ENCODE measurements at places on chromosomes 13 and 19.
A peak's percentile ranks its signal among the peaks of the same experiment; 100 is the strongest.

- no peak for DNase-seq
Observed at GRCh38 chr13:31686670-31687425, 52.5 kb upstream of the RXFP2 start.

DNA sequence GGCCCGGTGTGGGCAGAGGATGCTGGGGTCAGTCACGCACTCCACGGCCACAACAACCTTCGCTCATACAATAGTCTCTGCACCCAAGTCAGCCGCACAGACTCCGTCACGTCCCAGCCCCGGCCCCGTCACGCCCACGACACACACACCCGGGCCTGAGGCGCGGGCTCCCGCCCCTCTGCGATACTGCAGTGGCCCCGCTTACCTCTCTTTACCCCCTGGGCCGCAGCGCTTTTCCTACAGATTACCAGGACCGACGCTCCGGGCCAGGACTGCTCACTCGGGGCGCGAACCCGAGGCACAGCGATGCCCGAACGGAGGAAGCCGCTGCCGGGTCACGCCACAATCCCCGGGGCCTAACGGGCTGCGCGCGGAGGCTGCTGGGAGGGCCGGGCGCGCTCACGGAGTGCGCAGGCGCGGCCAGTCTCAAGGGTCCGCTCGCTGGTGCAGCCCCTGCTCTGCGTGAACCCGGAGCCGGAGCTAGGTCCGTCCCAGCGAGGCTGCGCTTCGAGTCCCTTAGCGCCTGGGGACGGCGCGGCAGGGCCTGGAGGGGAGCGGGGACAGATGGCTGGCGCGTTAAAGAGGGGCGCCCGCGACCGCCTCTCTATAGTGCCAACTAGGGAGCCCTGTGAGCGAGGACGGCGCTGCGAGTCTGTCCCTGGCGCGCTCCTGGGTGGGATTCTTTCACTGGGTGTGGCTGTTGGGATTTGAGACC is at the start of gene ZFP82:
TSS of gene ZFP82 (minus strand) at position 358 of the 715 bp plus-strand sequence. CDS start 8,855 bp downstream, outside the sequence.
- peak; percentile 83 for DNase-seq

DNA sequence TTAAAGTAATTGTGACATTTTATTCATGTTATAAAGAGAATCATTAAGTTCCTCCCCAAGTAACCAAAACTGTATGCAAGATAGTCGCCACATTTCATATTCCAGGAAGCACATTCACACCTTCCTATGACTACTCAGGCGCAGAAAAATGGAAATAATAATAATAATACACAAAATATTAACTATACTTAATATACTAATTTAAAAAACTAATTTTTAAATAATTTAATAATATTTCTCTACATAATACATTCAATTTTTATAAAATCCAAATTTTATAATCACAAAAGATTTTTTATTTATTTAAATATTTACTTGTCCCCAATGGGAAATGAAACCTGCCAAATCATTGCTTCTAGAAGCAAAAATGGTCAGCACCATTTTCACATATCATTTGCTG is 797.4 kb upstream of the GPC6 start:
- no peak for DNase-seq

- DNase-seq = no peak
Observed at GRCh38 chr13:111338841-111339240, 18.4 kb downstream of the TEX29 start.

GRCh38 chr13:101941095-101941783 is 460.6 kb downstream of the FGF14 start:
- peak; percentile 66 for DNase-seq

DNA sequence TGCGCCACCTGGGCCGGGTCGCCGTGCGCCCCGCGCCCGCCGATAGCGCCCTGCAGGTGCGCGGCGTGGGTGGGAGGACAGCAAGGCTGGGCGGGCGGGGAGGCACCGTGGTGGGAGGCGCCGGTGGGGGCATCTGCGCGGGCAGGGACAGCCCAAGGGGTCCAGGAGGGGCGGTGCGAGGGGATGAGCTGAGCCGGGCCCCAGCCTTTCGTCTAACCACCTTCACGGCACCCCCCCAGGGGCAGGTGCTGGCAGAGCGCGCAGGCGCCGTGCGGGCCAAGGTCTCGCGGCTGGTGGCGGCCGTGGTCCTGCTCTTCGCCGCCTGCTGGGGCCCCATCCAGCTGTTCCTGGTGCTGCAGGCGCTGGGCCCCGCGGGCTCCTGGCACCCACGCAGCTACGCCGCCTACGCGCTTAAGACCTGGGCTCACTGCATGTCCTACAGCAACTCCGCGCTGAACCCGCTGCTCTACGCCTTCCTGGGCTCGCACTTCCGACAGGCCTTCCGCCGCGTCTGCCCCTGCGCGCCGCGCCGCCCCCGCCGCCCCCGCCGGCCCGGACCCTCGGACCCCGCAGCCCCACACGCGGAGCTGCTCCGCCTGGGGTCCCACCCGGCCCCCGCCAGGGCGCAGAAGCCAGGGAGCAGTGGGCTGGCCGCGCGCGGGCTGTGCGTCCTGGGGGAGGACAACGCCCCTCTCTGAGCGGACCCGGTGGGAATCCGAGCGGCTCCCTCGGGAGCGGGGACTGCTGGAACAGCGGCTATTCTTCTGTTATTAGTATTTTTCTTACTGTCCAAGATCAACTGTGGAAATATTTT is 3.1 kb downstream of the KISS1R start:
- no peak for DNase-seq

DNA sequence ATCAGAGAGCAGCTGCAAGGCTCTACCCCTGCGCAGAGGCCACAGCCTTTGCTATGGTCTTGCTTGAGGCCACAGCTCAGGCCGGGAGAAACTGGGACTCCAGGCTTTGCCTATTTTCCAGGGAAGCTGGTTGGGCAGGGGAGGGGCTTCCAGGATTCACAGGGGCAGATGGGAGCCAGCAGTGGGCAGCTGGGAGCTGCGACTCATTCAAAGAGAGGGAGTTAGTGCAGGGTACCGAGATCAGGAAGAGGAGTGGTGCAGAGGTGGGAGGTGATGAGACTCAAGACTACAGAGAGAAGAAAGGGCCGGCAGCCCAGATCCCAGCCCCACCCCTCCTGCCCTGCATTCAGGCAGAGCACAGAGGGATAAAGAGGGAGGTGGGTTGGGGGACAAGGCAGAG is 12.1 kb downstream of the ADGRE5 start:
- no peak for DNase-seq

DNA sequence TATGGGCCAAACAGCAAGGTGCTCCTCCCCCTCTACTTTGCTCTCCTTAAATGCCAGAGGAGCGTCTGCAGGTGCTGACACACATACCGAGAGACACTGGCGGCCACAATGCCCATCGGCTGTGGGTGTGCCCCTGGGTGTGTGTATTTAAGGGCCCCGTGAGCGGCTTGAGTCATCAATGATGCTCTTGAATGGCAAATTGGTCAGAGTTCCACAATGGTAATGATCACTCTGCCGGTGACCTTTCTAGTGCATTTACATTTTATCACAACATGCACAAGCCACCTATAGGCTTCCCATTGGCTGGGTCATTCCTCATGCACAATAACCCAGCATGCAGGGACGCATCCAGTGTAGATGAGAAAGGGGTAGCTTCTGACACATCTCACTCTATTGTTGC is 124.8 kb downstream of the ZNF536 start:
- no peak for DNase-seq

DNA sequence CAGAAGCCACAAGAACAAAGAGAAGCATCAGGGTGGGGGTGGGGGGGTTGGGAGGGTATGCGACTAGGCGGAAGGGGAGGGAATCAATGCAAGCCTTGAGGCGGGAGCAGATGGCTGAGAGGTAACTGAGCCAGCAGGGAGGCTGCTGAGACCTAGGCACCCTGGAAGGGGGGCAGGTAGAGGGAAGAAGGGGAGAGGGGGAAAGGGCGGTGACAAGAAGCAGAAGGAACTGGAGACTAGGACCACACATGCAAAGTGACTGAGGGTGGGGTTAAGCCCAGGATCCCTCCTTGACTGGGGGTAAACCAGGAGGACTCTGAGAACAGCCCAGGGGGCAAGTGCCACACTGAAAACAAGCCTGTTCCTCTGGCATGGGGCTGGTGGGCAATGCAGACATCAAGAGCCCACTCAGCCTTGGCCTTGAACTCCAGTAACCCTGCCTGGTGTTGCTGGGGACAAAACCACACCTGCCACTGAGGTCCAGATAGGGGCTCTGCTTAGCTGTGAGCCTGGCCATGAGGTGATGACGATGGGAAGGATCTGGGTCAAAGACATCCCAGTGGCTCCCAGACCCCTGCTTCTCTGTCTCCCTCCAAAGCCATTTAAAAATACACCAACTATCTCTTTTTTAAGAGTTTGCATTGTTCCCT is 20.3 kb downstream of the OPA3 start:
- no peak for DNase-seq
